ENCODE measurements at places on chromosomes 2 and 18.

- DNase-seq: no peak
These were observed 13.7 kb upstream of the CCDC74B start for GRCh38 chr2:130158631-130159030.

DNA sequence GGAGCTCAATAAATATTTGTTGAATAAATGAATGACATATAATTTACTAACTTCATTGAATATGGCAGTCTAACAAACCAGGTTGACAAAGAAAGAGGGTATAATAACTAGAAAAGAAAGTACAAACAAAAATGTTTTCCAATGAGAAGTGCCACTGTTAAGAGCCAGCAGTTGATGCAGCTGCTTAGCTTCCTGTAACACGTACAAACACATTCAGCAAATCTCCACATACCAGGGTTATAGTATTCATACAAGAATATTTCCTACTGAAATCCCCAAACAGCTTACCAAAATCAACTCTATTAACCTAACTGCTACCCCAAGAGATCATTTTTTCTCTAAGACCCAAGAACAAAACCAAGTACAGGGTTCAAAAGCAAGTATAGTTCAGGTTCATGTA lies 77.7 kb downstream of the THADA start:
- DNase-seq: no peak

GRCh38 chr2:43057026-43057741 lies 169.2 kb downstream of the ZFP36L2 start:
- no peak for DNase-seq

DNA sequence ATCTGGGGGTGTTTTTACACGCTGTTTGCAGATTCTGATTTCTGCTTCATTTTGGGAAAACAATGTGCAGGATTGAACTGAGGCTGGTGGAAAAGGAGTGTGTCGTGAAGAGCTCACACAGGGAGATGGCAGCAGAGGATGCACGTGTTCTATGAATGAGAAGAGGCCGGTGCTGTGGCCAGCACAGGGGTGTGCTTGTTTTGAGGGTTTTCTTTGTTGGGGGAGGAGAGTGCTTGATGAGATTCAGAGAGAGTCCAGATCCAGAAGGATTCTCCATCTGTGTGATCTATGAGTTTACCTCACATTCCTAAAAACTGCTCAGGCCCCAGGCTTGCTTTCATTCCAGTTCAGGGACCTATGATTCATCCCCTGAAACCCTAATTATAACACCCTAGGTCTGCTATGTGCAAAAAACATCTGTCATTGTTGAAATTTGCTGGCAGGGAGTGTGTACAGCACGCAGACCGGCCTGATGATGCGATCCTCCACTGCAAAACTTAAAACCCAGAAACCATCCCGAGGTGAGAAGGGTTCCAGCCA lies 12.1 kb downstream of the TGFA start:
- no peak for DNase-seq

- DNase-seq: no peak
These were observed 40.4 kb downstream of the KIDINS220 start for GRCh38 chr2:8796878-8797550.

- DNase-seq: no peak
These were observed 214.4 kb upstream of the SP5 start for GRCh38 chr2:170500770-170501169.

GRCh38 chr18:49562481-49563129 lies 748 bp downstream of the LIPG start:
- DNase-seq: no peak

- DNase-seq: no peak
These were observed 46.9 kb downstream of the NFATC1 start for GRCh38 chr18:79442508-79443221.

- no peak for DNase-seq
These were observed at the start of gene ATP6V1C2 for GRCh38 chr2:10721396-10722251. TSS of gene ATP6V1C2 (plus strand) at chr2:10721630. CDS start at chr2:10722850, 1,220 bp downstream.

DNA sequence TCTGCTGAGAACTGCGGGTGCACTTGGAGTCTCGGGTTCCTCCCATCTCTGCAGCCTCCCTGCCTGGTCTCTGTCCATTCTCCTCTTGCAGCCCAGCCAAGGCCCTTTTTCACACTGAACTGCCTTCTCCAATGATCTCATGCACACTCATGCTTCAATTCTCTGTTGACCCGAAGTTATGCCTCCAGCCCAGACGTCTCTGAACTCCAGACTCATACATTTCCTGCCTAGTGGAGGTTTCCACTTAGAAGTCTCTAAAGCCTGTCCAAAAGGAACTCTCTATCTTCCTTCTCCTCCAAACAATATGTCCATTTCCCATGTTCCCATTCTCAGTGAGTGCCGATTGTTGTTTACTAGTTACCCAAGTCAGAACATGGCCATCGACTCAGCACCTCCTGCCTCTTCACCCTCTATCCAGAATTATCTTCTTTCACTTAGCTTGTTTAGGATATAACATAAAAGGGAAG lies 155.2 kb downstream of the IRS1 start:
- DNase-seq: no peak

DNA sequence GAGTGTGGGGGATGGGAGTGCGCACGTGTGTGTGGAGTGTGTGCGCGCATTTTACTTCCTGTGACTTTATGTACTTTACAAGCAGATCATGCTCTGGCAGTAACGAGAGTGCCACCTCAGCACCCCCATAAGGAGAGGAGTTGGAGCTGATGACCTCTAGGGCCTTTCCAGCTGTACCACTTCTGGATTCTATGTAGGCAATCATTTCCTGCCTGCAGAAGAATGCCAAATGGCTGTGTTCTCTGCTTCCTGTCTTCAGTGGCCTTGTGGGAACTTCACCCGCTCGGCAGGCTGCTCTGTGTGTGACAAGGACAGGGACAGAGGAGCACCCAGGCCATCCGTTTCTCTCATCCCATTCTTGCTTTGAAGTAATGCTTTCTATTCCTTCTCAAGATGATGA lies 22.8 kb upstream of the ZNF385B start:
- no peak for DNase-seq

DNA sequence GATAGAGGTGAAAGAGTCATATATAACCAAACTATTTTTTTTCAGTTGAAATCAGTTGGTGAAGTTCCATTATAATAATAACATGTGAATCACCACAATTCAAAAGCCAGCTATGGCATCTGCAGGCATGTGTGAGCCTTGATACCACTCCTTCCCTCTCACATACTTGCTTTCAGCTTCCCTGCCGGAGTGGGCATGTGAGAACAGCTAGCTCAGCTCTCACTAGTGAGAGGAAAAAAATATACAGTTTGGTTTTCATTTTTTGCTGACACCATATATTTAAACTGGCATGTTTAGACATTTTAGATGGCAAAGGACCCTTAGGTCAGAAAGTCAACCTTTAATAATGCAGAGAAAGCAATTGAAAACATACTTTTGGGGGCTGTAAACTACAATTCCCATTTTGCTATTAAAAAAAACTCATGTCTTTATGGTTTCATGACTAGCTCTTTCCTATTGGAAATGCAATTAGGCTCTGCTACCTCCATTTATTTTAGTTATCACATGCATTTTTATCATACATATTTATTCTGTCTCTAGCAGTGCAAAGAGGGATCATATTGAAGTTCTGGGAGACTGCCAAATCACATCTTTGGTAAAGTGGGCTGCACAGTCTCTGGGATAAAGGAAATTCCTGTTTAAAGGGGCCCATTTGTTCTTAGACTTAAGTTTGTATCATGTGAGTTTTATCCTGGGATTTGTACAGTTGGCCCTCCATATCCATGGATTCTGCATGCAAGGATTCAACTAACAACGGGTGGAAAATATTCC lies 33.2 kb upstream of the SLC40A1 start:
- no peak for DNase-seq

DNA sequence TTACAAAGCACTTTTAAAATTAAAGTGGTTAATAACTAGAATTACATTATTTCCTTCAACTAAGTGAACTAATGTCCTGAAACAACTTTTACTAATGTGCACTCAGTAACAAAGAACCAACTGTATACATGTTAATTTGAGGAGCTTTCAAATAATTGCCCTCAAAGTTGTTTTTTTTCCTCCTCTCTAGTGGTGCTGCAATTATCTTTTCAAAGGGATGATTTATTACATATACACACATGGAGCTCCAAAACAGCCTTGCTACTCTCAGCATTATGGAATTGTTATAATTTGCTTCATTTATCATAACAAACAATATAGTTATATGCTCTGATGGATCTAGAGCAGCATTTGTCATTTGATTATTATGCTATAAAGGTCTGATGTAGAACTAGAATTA lies 246.3 kb upstream of the RASGRP3 start:
- DNase-seq: no peak

GRCh38 chr2:234963773-234964615 lies 12.2 kb downstream of the SH3BP4 start:
- DNase-seq: no peak

DNA sequence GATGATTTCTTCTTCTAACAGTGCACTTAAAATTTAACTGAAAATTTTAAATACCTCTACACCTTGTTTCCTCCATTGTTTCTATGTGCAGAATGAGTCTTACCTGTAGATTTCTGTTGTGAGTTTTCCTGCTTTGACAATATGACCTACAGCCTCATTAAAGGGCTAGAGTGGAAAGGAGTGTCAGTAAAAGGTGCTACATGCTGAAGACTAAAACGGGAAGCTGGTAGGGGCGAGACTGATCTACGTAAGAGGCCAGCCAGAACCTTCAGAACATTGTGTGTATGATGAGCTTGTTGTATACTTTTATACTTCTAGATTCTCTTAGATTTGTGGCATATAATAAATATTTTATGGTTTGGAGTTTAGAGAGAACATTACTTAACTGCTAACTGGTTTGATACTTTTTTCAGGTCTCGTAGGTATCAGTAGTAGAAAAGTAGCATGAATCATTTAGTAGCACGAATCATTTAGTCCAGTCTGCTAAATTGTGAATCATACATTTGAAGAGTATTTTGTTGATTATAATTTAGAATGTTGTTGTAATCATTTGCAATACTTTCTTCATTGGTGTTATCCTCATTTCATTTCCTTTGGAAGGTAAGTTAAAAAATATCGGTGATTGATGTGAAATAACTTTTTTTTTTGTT lies 14.3 kb downstream of the INSIG2 start:
- no peak for DNase-seq

DNA sequence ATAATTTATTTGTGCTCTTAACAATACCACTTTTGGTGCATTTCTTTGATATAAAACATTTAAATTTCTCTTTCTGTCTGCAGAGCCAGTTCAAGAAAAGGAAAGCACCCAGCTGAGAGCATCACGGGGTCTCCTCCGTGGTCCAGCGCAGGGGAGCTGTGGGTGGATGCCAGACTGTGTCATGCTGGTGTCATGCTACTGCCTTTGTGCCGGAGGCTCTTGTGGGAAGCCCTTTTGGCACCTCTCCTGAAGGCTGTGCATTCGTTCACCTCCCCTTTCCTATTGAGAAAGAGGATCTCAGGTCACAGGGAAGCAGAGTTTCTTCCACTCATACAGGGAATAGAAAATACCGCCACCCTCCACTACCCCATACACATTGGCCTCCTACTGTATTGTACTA lies 450.4 kb downstream of the GALR1 start:
- no peak for DNase-seq

GRCh38 chr18:80252136-80252535 lies 4.8 kb upstream of the PARD6G start:
- DNase-seq: no peak

DNA sequence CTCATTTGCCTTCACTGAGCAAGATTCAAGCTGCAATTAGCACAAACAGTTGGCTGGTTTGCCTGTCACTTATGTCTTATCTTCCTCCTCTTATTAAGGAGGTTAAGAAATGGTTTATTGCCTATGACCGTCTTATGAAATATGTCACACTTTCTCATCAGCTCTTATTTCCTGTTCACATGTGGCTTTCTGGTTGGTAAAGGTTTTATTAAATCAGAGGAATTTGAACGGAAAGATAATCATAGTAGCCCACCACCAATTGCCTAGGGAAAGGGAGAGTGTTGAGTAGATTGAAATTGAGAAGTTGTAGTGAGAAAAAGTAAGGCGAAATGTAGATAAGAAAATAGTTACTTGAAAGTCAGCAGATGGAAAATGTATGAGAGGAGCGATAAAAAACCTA lies 4.2 kb upstream of the IL1R1 start:
- no peak for DNase-seq

Measured in activated CD4-positive, CD25-positive, alpha-beta regulatory T cell treated with anti-CD3 and anti-CD28 coated beads, Interleukin-2, amount 50 U/mL, for 16 hours (primary cell).